Fibroblast of skin of scalp (primary cell): ENCODE measurements at places on chromosomes 3 and 15.

DNA sequence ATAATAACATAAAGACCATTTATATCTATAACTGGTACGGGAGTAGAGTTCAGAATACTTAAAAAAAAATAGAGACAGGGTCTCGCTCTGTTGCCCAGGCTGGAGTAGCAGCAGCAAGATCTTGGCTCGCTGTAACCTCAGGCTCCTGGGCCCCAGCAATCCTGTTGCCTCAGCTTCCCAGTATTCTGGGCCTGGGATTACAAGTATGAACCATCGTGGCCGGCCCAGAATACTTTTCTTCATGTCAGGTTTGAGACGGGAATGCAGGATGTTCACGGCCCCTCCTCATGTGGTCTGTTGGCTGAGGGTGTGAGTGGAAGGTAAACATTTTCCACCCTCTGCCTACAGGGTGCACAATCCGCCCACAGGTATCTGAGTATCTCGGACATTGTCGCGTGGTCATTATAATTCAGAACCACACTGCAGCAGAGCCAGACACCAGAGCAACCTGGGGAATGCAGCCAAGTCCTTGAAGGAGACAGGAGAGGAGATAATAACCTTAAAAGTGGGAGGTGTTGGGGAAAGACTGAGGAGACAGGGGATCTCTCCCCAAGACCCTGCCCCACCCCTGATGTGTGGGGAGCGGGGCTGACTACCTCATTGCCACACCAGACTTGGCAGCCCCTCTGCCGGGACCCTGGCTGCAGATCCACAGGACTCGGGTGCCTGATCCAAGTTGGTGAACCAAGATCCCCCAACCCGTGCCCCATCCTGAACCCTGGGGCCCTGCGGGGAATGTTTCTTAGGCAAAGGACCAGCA, 106.8 kb downstream of the ADCY5 start:
- no peak for DNase-seq

GRCh38 chr3:184693011-184693975, 18.6 kb downstream of the MAGEF1 start:
- DNase-seq, result no peak

GRCh38 chr3:147493065-147493464, 83.9 kb downstream of the ZIC1 start:
- no peak for DNase-seq

GRCh38 chr3:66338927-66339326, 118.1 kb downstream of the SLC25A26 start:
- no peak for DNase-seq

GRCh38 chr15:55869660-55870059, 123.8 kb downstream of the NEDD4 start:
- no peak for DNase-seq

DNA sequence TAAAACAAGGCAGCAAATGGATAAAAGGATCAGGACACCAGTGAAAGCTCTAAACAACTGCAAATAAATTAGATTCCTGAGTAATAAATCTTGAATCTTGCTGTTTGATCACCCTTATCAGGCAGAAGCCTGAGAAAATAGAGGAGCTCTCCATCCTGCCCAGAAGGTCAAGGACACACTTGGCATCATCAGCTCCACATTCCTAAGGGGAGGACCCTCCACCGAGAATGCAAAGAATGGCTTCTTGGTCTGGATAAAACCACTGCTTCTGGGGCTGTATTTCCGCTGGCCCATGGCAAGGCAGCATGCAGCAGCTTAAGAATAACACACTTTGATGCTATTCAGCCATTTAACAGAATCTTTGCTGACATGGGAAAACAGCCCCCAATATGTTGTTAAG, 108.9 kb upstream of the TSC22D2 start:
- peak; percentile 70 for DNase-seq

GRCh38 chr3:152447511-152447910, 178.8 kb downstream of the MBNL1 start:
- DNase-seq, result no peak

GRCh38 chr15:23828786-23829185, 141.7 kb upstream of the NDN start:
- no peak for DNase-seq

- no peak for DNase-seq
Measured at GRCh38 chr3:53324105-53324504, 23.2 kb downstream of the DCP1A start.

DNA sequence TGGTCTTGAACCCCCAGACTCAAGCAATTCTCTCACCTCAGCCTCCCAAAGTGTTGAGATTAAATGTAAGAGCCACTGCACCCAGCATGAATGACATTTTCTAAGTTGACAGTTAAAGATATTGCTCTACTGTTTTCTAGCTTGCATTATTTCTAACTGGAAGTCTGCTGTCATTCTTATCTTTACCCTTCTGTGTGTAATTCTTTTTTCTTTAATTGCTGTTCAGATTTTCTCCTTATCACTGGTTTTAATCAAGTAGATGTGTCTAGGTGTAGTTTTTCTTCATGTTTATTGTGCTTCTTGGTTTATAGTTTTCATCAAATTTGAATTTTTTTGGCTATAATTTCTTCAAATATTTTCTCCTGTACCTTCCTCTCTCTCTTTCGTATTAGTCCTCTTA, 4.9 kb downstream of the PARP15 start:
- no peak for DNase-seq

DNA sequence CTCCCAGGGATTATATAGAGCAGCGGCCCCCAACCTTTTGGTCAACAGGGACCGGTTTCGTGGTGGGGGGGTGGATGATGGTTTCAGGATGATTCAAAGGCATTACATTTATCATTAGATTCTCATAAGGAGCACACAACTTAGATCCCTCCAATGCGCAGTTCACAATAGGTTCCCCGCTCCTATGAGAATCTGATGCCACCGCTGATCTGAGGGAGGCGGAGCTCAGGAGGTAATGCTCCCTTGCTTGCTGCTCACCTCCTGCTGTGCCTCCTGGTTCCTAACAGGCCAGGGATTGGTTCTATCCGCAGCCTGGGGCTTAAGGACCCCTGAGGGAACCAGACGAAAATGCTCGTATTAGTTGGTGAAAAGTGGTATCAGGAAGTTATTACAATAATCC, 1.3 kb upstream of the HACD2 start:
- peak; percentile 78 for DNase-seq

DNA sequence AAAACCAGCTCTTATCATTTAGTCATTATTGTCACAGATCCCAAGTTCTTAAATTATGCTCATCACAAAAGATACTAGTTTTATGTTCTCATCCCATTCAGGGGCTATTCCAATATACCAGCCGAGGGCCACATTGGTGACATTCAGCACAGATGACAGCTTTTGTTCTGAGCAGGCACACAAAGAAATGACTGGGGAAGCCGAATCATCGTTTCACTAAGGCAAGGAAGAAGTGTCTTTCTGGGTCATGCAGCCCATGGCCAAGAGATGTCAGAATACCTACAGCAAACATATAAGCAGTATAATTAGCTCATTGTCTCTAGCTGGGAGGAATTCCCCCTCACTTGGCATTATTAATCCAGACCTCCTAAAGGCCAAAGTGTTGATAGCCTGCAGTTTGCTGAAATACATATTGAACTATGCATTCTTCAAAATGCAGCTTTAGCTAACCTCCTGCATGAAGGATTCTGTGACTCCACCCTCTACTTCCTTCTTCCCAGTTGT, 100.2 kb downstream of the CNTN4 start:
- no peak for DNase-seq

DNA sequence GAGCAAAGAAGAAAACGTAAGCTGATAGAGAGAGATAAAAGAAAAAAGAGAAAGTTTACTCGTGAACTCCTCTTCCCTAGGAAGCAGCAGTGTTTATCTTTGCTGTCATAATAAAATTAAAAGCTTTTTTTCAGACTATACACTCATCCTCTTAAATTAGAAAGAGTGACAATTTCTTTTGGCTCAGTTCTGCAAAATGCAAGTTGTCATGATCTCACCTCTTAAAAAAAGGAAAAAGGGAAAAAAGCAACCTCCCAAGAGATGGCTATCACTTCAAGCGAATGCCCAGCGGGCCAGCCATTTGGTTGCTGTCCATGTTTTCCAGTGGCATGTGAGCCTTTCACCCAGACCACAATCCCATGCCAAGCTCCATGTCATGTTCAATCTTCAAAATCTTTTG, 7.0 kb upstream of the THBS1 start:
- peak; percentile 21 for DNase-seq

DNA sequence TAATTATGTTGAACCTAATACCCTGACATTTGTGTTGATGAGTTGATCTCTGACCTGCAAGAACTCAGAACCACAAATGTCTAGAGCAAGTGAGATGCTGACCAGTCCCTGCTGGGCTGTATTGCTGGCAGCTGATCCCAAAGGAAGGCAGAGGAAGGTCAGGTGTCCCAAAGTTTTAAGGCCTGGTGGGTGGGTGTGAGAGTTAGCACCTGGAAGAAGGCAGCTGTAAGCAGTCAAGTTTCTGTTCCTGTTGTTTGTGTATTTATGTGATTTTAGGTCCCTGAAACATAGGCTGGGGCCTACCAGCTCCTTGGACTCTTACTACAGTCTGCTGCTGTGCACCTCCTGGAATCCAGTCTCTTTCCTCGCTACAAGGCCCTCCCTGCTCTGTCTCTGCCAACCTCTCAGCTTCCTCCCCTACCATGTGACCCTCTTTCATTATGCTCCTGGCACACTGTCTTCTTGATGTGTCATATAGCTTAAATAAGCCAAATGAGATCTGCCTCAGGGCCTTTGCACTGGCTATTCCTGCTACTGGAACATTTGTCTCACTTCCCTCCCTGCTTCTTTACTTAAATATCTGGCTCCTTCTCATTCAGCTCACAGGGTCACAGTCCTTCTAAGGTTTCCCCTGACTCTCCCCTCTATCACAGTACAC, 31.0 kb upstream of the ATOSA start:
- DNase-seq, result no peak

DNA sequence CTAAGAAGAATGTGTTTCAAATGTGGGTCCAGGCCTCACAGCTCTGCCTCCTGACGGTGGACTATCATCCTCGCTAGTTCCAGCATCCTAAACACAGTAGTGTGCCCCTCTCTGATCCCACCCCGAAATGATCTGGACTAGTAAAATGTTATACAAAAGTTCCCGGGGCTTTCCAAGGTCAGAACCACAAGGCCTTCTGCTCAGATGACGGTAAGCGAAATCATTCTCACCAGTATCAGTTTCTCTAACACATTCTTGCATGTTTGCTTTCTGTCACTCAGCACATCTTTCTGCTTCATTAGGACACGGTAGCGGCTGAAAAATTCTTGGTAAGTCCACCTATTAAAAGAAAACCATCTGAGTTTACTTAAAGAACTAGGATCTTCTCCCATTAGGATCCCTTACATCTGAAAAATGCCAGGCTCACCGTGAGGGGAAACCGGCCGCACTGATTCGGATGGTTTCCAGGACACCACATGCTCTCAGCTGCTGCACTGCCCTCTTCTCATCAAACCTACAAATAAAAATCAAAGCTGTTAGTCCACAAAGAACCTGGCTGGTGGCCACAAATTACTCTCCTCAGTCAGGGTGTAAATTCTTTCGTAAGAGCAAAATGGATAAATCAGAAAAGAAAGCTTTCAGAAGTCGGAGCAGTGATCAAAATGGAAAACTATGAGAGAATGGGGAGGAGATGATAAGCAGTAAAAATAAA, 83.9 kb upstream of the MYO5C start:
- no peak for DNase-seq

- no peak for DNase-seq
Measured at GRCh38 chr3:189826566-189826965, 195.4 kb downstream of the TP63 start.

- no peak for DNase-seq
Measured at GRCh38 chr3:122948408-122948807, 79.2 kb downstream of the SEMA5B start.

DNA sequence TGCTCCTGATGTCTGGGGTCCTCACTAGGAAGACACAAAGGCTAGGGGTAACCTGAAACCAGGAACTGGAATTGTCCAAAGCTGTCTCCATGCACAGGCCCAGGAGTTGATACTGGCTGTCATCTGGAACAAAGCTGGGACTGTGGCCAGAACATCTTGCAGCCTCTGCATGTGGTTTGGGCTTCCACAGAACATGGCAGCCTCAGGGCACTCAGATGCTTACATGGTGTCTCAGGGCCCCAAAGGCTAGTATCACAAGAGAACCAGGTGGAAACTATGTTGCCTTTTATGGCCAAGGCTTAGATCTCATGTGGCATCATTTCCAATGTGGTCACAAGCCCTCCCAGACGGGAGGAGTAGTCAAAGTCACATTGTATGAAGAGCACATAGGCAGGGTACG, 335.2 kb upstream of the TRIM42 start:
- DNase-seq, result no peak

GRCh38 chr3:127690823-127691452, 18.2 kb downstream of the ABTB1 start:
- peak; percentile 79 for DNase-seq

GRCh38 chr3:52154135-52155094, at the start of gene POC1A:
Gene POC1A (minus strand): TSS chr3:52154423. CDS start chr3:52154372, 51 bp downstream.
- peak; percentile 99 for DNase-seq

GRCh38 chr15:57283774-57284503, 92.4 kb upstream of the CGNL1 start:
- DNase-seq, result no peak

DNA sequence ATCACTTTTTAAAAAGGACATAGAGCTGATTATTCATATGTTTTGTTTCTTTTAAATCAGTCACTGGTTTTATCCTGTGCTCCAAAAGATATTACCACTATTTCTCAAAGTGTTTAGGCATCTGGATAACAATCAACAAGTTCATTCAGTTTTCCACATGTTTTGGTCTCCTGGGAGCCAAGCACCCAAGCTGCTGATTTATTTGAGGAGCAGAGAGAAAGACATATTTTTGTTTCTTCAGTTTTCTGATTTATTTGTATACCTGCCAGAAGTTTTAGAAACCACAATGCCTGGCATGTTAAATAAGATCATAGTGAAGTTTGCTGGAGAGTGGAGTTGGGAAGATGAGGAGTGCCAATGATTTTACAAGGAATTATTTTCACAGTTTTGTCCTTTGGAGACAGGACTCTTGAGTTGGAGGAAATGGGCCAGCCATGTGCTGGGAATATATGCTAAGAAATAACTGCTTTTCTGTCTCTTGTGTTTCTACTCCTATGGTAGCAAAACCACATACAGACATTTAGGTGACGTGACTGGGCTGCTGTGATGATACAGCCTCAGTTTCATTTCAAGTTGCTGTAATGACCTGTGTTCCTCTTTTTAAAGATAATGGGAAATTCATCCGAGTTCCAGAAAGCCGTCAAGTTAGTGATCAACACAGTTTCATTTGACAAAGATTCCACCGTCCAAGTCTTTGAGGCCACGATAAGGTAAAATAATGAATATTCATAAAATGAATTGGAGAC, 11.7 kb downstream of the EDEM1 start:
- no peak for DNase-seq

DNA sequence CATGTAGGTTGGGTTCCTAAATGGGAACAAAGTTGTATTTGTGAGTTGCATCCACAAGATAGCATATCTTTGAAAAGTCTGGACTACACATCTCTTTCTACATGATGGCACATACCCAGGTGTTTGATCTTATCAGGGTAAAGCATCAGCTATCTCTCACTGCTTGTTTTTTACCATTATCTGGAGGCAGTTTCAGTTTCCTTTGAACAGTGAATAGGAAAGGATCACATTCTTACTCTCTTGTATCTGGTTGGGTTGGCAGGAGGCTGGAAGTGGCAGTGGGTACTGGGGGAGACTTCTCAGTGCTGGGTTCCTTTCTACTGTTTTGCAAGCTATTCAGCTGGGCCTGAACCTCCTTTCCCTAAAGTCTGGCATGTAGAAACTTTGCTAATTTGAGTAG, 4.1 kb downstream of the CEMIP start:
- DNase-seq, result no peak

GRCh38 chr3:96970211-96970610, 155.8 kb downstream of the EPHA6 start:
- DNase-seq, result no peak

GRCh38 chr15:83960192-83960829, 275.3 kb upstream of the GOLGA6L4 start:
- DNase-seq, result no peak
